ENCODE measurements at places on chromosomes 1 and 21. TPM values are rescaled to one million over a fixed set of nuclear protein-coding genes. Genes with fewer than 3 reads are reported as not detected.

DNA sequence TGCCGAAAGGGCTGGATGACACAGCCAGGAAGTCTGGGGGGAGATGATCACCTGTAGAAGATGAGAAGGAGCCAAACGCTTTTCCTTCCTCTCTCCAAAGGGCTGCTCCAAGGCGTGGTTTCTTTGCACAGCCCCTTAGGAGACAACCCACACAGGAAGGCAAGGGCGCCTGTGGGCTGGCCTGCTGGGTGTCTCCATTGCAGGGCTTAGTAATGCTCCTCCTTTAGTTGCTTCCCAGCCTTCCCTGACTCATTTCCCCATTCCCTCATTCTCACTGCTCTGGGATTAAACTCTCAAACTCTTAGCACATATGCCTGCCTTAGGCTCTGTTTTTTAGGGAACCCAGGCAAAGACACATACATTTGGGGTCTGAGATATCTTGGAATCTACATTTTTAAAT, 1.7 kb upstream of the CLCA1 start:
- DNase-seq, result no peak

GRCh38 chr1:40823983-40824382, 38.2 kb downstream of the CITED4 start:
- DNase-seq, result no peak

DNA sequence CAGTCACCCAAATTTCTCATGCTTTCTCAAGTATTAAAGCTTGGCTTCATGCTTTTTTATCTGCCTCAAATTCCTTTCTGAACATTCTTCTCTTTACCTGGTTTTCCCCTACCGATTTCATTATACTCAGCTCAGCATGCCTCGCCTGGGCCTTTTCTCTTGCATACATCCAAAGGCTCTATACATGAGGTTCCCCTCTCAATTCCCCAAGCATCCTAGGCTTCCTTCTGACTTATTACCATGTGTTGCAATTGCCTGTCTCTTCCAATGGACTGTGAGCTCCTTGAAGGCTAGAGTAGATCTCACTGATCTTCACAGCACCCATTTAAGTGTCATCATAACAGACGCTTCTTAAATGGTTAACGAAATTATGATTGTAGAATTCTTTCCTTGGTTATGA, 24.1 kb upstream of the CYP4A22 start:
- no peak for DNase-seq

GRCh38 chr1:168585937-168586336, 9.5 kb downstream of the XCL1 start:
- no peak for DNase-seq

DNA sequence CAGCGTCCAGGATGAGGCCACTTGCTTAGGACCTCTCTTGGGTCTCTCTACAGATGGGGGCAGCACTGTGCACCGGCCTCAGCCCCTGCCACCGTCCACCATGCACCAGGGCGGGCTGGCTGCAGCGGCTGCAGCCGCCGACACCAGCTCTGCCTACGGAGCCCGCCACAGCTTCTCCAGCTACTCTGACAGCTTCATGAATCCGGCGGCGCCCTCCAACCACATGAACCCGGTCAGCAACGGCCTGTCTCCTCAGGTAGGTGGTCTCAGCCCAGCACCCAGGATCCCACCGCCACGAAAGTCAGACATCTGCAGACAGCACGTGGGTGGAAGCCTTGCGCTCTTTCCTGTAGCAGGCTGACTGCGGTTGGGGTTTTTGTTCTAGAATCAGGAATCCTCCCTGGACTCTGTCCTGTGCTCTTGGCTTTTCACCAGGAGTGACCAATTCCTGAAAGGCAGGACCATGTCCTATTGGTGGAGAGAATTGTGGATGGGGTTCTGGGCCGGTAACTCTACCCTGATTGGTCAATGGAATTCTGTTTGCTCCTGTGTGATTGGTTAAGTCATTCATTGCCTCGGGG, 72.5 kb downstream of the PAX7 start:
- DNase-seq, result no peak

GRCh38 chr1:101112051-101112780, 86.6 kb upstream of the DPH5 start:
- DNase-seq, result no peak

DNA sequence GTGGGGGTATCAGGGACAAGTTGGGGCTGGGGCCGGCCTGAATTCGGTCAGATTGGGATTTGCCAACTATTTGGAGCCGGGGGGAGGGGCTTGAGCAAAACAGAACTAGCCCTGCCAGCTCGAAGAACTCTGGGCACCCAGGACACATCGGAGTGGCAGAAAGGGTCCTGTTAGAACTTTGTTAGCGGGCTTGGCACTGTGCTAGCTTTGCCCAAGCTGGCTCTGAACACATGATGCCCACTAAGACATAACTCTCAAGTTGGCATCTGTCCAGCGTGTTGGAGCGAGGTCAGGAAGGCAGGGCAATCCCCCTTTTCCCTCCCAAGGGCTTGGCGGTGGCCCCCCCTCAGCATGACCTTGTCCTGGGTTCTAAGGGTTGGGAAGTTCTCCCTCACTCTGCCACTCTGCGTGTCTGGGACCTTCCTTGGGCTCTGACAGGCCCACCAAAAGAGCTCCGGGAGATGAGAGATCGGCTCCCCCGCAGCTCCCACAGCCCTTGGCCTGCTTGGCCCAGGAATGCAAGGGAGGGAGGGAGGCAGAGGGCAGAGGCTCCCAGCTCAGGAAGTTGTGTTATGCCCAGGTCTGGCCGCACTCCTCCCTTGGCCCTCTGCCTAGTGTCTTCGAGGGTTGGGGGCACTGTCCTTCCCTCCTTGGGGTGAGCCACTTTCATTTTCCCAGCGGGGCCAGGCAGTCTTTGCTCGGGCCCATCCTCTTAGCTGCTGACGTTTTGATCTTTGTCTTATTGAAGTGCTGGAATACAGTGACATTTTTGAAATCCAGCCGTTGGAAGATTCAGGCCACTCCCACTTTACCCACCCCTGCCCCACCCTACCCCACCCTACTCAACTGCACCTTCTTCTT, 1.2 kb downstream of the LMNA start:
- no peak for DNase-seq

The PCBP3 gene
- 26.3 TPM for total RNA-seq

The GSTM5 gene
- total RNA-seq, result 0.89 TPM

The CRNN gene
- total RNA-seq, result not detected

The NR1I3 gene
- total RNA-seq, result not detected
